ENCODE measurements at places on chromosomes 5 and 9. TPM values are rescaled to one million over a fixed set of nuclear protein-coding genes. Genes with fewer than 3 reads are reported as not detected.

GRCh38 chr5:132012371-132013005 is 1.0 kb upstream of the ACSL6 start:
- H3K4me1 ChIP-seq, result peaks cover 12% of the 10 kb centered on the region
- H3K27me3 ChIP-seq, result peaks cover 71% of the 10 kb centered on the region
- H3K36me3 ChIP-seq, result no peaks in the 10 kb centered on the region
- no peak overlapping the region for H3K4me3 ChIP-seq
- H3K27ac ChIP-seq, result no peak overlapping the region

GRCh38 chr9:99606957-99607356 is 214.7 kb upstream of the NR4A3 start:
- H3K27me3 ChIP-seq, result no peaks in the 10 kb centered on the region
- no peak overlapping the region for H3K27ac ChIP-seq
- H3K36me3 ChIP-seq, result no peaks in the 10 kb centered on the region
- H3K4me3 ChIP-seq, result no peak overlapping the region
- no peak for DNase-seq

- H3K27ac ChIP-seq, result peak overlapping the region; percentile 69
- peak overlapping the region; percentile 79 for H3K4me3 ChIP-seq
- H3K27me3 ChIP-seq, result no peaks in the 10 kb centered on the region
Observed at GRCh38 chr9:72356041-72356582, 8.9 kb downstream of the ZFAND5 start.

The NREP gene
- 14.5 TPM for total RNA-seq

The CCDC171 gene
- total RNA-seq, result 1.2 TPM

DNA sequence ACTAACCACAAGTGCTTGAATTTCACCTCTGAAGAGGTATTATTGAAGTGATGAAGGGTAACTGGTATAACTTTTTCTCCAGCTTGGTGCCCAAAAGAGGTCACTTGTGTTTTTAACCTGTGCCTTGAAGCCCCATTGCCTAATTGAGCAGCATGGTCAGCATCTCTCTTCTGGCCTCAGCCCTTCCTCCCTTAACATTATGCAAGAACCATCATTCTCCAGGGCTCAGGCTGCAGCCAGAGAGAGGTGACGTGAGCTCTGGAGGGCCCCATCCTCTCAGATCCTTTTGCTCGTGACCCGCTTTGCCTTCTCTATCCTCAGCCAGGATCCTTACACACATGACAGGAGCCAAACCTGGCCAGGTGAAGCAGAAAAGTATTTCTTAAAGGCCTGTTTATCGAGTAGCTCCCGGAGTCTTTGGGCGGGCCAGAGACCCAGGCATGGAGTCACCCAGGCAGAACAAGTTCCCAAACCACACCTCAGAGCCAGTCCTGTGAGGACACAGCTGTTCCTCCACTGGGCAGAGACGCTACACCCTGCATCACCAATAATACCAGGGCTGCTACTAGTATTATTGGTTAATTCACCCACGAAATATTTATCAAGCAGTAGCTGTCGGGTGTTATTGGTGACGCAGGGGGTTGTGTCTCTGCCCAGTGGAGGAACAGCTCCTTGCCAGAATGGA is 29.6 kb upstream of the BOD1 start:
- no peak overlapping the region for H3K4me3 ChIP-seq
- no peaks in the 10 kb centered on the region for H3K36me3 ChIP-seq
- no peaks in the 10 kb centered on the region for H3K4me1 ChIP-seq
- no peak for DNase-seq
- H3K27me3 ChIP-seq, result no peaks in the 10 kb centered on the region

- no peaks in the 10 kb centered on the region for H3K27me3 ChIP-seq
- H3K36me3 ChIP-seq, result no peaks in the 10 kb centered on the region
- H3K4me3 ChIP-seq, result no peak overlapping the region
- no peak overlapping the region for H3K27ac ChIP-seq
- no peaks in the 10 kb centered on the region for H3K4me1 ChIP-seq
Observed at GRCh38 chr9:32928145-32928763, 73.2 kb downstream of the APTX start.

- no peak overlapping the region for H3K4me3 ChIP-seq
- H3K27ac ChIP-seq, result no peak overlapping the region
- H3K4me1 ChIP-seq, result no peaks in the 10 kb centered on the region
- no peak for DNase-seq
- no peaks in the 10 kb centered on the region for H3K36me3 ChIP-seq
Observed at GRCh38 chr9:81455462-81456219, 233.7 kb downstream of the TLE1 start.

GRCh38 chr9:34658461-34658860 is 4.0 kb downstream of the CCL27 start:
- H3K36me3 ChIP-seq, result no peaks in the 10 kb centered on the region
- H3K4me3 ChIP-seq, result no peak overlapping the region
- no peak overlapping the region for H3K27ac ChIP-seq
- no peaks in the 10 kb centered on the region for H3K27me3 ChIP-seq

DNA sequence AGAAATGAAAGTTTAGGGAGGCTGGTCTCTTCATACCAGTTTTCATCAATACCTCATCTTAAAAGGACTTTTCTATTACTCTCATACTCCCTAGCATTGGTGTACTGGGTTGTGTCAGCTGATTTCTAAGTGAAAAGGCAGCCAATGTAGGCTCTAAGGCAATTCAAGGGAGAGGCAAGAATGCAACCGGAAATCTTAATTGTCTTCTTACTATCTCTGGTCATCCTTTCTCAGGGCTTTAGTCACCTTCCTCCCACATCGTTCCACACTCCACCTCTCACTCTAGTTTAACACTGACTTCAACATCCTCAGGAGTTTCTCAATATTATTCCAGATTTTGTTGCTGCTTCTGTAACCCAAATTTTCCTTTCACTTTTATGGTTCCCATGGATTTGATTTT is 281.8 kb upstream of the RFX3 start:
- H3K4me3 ChIP-seq, result no peak overlapping the region
- DNase-seq, result no peak
- no peaks in the 10 kb centered on the region for H3K27me3 ChIP-seq
- H3K4me1 ChIP-seq, result no peaks in the 10 kb centered on the region
- no peaks in the 10 kb centered on the region for H3K36me3 ChIP-seq
